SK-N-SH treated with all-trans-retinoic acid at 6 μM for 48 hours (cell line): ENCODE measurements at places on chromosomes 6 and 20.

DNA sequence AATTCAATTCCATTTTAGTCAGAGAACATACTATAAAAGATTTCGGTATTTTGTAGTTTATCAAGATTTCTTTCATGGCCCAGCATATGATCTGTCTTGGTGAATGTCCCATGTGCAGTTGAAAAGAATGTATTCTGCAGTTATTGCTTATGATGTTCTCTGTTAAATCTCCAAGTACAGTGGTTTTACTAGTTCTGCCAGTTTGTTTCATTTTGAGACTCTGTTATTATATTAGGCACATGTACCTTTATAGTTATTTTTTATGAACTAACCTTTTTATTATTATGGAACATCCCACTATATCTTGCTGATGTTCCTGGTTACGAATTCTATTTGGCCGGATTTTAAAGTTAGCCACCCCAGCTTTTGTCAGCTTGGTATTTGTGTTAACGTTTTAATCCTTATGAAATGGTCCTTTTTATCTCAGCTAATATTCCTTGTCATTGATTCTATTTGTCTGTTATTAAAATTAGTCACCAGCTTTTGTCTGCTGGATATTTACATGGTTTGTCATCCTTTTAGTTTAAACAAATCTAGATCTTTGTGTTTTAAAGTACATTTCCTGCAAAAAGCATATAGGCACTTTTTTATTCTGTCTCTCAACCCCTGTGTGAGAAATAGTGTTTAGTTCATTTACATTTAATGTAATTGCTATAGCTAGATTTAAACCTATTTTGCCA is 48.9 kb downstream of the VTA1 start:
- ATAC-seq, result no peak

GRCh38 chr20:11130554-11131166 is 456.9 kb upstream of the JAG1 start:
- ATAC-seq, result no peak

DNA sequence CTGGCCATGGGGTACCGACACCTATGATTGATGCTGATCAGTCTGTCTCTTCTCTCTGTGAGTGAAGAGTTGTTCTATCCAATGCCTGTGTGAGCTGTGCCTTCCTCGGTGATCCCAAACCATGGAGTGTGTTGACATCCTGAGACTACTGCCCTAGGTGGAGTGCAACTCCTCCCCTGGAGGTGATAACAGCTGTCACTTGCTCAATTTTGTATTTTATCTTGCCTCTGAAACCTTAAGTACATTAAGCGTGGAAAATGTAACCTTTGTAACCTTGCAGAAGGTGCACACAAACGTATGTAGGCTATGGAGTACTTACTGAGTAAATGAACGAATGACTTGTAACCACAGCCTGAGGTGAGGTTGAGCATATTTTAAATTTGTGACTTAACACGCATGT is 256.2 kb downstream of the FNDC1 start:
- no peak for ATAC-seq

DNA sequence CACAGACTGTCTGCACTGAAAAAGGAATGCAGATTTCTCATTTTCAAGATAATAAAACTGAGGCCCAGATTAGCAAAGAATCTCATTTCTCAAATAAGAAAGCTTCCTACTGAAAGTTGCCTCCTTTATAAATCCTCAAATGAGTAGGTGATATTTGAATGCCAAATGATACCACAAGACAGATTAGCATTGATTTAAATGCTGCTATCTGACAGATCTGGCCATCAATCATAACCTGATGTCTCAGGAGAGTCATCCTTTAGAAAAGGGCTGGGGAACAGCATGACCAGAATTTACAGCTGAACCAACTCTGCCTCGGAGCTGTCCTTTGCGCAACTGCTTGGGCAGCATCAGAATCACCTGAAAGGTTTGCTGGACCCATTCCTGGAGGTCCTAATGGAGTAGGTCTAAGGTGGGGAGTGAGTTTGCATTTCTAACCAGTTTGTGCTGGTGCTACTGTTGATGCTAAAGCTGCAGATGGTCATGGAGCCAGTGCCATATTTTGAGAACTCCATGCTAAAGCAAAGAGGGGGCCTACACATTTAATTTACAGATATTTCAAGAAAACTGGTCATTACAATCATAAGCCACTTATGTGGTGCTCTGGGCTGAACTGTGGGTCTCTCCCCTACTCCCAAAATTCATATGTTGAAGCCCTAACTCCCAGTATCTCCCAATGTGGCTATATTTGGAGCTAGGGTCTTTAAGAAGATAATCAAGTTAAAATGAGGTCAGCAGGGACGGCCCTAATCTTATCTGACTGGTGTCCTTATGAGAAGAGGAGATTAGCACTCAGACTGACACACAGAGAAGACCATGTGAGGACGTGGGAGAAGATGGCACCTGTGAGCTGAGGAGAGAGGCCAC is 295.5 kb upstream of the JARID2 start:
- no peak for ATAC-seq

- no peak for ATAC-seq
Measured at GRCh38 chr6:31247813-31248212, 24.1 kb downstream of the HLA-C start.

- ATAC-seq, result no peak
Measured at GRCh38 chr20:25408890-25409289, 1.4 kb downstream of the GINS1 start.

DNA sequence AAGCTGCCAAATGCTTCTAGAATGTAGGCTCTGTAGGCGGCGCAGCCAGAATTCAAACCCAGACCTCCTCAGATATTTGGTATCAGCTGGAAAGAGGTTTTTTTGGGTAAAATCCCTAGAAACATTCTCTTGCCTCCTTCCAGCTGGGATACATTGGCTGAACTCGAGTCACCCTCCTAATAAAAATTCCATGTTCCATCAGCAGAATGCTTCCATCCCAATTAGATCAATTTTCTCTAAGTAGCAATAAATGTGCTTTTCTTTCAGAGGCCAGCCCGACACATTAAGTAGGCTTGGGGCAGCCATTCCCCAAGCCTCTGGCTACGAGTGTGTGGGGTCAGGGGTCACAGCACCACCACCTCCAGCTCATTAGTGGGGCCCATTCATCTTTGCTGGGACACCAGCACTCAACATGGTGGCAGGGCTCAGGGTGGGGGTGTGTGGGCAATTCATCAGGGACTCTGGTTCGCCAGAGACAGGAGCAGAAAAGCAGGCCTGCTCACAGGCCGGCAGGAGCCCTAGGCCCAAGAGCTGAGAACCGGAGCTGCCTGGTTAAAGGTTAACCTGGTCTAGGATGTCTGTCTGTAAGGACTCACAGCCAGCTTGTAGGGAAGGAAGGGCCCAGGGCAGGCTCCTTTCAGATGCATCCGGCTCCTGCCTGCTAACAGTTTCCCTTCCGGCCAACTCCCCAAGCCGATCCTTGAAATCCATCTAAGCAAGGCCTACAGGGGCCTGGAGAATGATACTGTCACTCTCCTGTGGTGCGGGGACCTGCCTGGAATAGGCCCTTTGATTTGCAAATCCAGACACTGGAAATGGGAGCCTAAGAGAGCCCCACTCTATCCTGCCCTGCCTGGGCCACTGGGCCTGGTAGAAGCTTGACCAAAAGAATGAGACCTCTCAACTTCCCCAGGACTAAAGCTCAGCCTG is 159.1 kb upstream of the TOP1 start:
- ATAC-seq, result no peak

GRCh38 chr6:98516206-98516605 is 318.2 kb upstream of the POU3F2 start:
- no peak for ATAC-seq

DNA sequence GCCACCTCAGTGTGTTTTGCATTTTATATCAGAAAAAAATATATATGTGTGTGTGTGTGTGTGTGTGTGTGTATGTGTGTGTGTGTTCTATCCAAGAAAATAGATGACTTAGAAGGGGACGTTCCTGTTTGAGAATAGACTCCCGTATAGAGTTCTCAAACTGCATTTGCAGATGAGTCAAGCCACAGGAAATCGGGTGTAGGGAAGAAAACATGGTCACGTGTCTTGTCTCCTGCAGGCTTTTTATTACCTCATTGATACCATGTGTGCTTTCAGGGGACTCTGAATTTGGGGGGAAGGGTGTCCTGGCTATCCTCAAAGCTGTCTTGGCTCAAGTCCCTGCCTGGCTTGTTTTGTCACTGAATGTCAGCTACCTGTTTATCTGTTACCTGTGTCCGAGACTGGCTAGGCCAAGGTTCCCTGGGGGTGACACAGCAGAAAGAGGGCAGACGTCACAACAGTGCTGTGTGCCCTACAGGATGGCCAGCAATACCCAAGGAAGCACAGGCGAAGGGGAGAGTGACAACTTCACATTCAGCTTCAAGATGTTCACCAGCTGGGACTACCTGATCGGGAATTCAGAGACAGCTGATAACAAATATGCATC is 55.7 kb upstream of the NOP56 start:
- no peak for ATAC-seq

GRCh38 chr20:46520976-46521579 is 7.7 kb upstream of the ZNF334 start:
- peak; percentile 93 for ATAC-seq

DNA sequence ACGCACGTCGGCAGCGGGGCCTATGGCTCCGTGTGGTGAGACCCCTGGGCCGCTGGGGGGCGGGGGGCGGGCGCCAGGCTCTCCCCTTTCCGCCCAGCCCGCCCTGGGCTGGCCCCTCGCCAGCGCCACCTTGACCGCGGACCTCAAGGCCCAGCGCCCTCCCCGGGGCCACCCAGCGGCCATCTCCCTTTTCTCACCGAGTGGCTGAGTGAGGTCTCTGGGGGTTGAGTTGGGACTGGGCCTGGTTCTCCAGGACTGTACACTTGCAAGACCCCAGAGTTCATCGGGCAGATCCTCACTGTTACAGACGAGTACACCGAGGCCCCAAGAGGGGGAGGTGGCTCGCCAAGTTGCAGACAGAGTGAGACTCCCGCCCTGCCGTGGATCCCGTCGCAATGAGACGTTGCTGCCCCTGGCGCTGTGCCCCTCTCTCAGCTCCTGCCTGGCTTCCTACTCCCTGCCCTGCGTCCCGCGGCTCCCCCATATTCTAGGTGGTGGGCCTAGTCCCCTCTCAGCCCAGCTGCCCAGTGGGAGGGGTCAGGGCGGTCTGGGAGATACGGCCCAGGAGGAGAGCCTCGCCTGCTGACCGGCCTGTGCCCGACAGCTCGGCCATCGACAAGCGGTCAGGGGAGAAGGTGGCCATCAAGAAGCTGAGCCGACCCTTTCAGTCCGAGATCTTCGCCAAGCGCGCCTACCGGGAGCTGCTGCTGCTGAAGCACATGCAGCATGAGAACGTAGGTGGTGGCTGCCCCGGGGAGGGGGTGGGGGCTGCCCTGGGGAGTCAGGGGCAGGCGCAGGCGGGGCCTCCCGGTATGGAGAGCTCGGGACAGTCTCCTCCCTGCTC is 576 bp downstream of the MAPK13 start:
- ATAC-seq, result peak; percentile 7; the same call in 1 of the 3 replicates

GRCh38 chr6:167588181-167588919 is 238.4 kb upstream of the AFDN start:
- no peak for ATAC-seq
